ENCODE measurements at places on chromosomes 1 and 21.

- DNase-seq, result no peak
Measured at GRCh38 chr1:227227761-227228160, 90.5 kb downstream of the CDC42BPA start.

- DNase-seq, result no peak
Measured at GRCh38 chr1:79549201-79549600, 542.7 kb upstream of the ADGRL4 start.

DNA sequence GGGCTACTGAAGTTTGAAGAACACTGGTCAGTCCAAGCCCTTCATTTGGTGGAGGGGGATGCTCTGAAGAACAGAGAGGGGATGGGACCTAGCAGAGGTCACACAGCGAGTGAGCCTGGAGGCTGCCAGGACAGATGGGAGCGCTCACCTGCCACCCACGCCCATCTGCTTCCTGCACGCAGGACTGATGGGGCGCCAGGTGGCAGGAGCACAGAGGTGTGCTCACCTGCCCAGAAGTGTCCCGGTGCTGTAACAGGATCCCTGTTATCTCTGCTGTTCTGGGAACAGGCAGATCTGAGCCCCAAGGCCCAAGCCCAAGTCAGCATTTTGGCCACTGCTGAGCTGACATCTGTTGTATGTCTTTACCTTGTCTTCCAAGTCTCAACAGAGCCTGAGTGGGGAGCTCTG lies 40.5 kb downstream of the EPHB2 start:
- DNase-seq, result no peak

DNA sequence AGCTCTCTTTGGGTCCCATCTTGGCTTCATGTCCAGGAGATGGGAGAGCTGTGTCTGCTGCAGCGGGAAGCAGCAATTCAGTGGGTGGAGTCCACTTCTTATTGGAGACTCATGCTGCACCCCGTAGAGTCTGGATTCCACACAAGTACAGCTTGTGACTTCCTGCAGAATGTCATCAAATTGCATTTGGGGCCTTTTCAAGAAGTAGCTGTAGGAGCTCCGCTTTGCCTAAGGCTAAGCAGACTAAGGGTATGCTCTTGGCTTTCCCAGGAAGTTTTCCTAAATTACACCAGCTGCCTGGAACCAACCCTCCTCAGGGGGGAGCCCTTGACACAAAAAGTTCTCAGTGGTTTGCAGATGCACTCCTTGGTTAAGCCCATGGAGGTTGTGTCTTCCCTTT lies 5.7 kb upstream of the MOB3C start:
- peak; percentile 45 for DNase-seq

GRCh38 chr1:117659550-117660270 lies 53.9 kb downstream of the TENT5C start:
- no peak for DNase-seq

DNA sequence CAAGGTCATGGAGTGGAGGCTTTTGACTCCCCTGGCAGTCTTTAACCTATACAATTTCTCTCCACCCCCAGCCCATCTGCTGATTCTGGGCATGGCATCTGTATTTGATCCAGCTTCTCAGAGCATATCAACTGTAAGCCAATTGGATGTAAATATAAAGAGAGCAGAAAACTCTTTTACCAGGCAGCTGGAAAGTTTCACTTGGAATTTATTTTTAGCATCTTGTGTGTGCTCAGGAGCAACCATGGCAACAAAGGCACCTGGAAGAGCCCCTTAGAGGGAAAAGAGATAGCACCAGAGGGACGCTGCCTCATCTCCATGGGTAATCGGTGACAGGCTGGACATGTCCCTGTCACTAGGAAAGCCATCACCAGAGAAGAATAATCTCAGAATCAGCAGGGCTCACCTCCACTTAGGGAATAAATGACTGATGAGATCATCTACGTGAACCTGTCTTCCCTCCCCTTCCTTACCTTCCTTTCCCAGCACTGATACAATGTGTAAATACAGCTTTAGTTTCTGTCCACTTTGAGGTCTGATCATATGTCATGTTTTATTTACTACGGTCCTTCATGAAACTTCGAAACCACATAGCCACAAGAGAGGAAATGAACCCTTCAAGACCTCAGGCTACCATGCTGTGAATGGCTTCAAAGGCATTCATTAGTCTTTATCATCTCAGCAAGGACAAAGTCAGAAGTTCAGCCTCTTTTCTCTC lies 25.3 kb upstream of the SIPA1L2 start:
- DNase-seq, result no peak

DNA sequence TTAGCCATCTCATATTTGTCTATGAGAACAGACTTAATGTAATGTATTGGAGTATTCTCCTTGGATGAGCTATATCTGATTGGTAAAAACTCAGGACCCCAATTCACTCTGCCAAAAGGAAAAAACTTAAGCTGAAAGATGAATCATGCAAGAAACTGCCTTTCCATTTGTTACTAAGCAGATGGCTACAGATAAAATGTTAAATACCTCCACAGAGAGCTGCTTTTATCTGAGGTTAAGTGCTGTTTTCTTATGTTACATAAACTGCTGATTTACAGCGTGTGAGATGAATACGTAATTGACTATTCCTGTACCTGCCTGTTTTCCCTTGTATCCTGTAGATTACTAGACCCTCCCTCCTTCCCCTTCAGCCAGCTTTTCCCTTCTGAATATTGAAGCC lies 49.3 kb downstream of the CLCA4 start:
- DNase-seq, result no peak

- no peak for DNase-seq
Measured at GRCh38 chr1:184409011-184409410, 22.2 kb downstream of the C1orf21 start.
